Occipital lobe (tissue), 3 donors: ENCODE measurements at places on chromosomes 3 and 15. TPM values are rescaled to one million over a fixed set of nuclear protein-coding genes. Genes with fewer than 3 reads are reported as not detected.

- DNase-seq: peak; percentile 38
Measured at GRCh38 chr15:91867581-91868026, 14.1 kb downstream of the SLCO3A1 start.

DNA sequence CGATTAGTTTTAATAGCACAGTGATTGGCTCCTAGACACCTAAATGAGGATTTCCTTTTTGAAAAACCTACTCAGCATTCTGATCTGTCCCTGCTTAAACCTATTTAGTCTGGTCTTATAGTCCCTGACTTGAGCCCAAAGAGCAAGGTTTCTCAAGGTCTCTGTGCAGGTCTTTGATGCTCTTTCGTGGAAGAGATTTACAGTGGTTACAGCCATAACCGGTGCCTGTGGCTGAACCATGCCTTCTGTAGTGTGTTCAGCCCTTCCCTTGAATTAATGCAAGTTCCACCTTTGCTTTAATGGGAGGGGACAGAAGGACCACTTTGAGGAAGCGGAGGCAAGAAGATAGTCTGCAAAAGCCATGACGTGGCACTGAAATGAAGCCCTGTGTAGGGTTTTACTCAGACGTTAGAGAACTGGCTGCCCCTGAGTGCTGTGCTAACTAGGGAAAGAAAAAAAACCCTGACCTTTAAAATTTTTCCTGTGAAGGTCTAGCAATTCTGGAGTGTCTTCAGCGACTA lies 43.0 kb downstream of the ZBTB38 start:
- no peak for DNase-seq

The MGLL gene
- total RNA-seq: 40.9 TPM

DNA sequence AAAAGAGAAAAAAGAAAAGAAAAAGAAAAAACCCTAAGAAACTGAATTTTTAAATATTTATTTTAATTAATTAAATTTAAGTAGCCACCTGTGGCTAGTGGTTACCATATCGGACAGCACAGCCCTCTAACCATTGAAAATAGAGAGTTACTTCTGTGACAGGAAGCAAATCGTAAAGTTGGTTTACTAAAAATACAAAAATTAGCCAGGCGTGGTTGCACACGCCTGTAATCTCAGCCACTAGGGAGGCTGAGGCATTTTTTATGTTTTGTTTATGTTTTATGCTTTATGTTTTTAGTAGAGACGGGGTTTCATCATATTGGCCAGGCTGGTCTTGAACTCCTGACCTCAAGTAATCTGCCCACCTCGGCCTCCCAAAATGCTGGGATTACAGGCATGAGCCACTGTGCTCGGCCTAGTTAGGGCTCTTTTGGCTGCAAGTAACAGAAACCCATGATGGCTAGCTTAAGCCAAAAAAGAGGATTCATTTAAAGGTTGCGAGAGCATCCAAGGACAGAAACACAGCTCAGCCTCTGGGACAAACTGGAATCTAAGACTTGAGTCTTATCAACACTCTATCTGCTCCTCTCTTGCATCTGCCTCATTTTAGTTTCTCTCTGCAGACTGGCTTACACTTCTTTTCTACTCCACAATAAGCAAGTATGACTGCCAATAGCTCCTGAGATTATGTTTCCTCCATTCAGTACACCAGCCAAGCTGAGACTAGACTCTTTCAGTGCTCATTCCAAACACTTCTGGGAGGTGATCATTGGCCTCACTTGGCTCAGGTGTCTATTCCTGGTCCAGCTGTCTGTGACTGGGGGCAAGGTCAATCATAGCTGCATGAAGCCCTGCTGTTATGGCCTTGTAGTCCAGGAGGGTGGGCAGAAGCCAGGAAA lies 6.8 kb upstream of the SKIL start:
- DNase-seq: no peak

DNA sequence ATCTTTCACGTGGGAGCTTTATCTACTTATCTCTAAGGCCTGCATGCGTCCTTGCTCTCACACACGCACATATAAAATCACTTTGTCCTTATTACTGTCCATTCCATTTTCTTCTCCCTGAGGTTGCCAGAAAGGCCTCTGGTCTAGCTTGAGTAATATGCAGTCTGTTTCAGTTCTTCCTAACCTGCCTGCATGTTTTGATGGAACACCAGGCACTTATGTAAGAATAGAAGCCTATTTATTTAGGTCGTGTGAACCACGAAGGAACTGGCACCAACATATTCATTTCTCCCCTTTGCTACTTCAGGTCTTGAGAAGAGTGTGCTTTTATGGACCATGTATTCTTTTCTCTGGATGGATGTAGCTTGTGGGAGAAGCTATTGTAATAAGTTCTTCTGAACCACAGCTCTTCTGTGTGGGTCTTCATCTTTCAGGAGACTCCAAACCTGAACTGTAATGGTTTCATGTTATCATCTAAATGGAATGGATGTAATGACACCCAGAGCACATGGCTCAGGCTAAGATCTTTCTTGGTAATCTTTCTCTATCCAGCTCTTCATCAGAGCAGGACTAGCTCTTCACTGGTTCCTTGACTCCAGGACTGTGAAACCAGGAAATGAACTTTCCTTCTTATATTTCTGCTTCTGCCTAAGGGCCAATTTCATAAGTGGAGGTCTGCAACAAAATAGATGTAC lies 53.8 kb downstream of the UBE2E2 start:
- DNase-seq: no peak

The FRMD5 gene
- total RNA-seq: 29.2 TPM

GRCh38 chr15:100022391-100022790 lies 289.2 kb upstream of the LYSMD4 start:
- DNase-seq: no peak

- no peak for DNase-seq
Measured at GRCh38 chr15:48898446-48898845, 20.5 kb downstream of the EID1 start.

The MYO1E gene
- 31.2 TPM for total RNA-seq

The LINGO1 gene
- total RNA-seq: 45.7 TPM

DNA sequence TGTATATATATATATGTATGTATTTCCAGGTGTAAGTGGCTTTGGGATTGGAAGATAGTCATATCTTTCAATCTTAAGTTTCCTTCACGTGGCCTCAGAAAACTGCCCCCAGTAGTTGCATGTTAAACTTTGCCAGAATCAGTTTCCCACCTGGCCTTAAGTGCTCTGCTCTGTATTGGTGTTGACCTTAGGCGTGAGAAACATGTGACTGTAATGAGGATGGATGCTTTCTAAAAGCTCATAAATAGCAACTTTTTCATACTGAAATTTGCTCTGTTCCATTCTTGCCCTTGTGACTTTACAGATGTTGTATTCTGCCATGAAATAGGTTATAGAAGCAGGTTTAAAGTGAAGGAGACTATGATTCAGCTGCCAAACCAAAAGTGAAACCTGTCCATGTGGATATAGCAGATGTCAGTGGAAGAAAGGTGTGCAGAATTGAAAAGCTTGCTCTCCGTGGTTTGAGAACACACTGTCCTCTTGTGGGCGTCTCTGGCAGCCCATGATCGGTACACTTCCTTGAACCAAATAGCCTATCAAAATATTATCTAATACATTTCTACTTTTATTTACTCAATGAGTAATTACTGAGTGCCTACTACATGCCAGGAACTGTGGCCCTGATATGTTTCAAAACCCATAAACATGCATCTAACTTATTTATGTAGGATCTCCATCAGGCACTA lies 15.8 kb downstream of the SCG5 start:
- no peak for DNase-seq

The NRG4 gene
- not detected for total RNA-seq

The CLSTN2 gene
- total RNA-seq: 10.3 TPM

DNA sequence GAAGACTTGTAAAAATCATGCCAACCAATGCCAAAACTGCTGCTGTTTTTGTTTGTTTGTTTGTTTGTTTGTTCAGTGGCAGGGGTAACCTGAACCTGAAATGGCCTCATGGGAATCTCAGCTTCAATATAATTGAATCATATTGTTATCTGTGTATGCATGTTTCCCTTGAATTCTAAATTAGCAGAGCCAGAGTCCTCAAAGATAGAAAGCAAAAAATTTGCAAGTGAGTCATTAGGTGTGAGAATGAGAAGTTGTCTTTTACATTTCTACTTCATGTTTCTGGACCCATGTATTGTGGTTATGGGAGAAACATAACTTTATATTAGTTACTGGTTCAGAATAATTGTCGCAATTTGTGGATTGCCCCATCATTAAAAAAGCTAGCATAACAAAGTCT lies 249.2 kb downstream of the DOCK3 start:
- DNase-seq: no peak
